ENCODE measurements at places on chromosomes 1 and 21.
A peak's percentile ranks its signal among the peaks of the same experiment; 100 is the strongest.

GRCh38 chr1:167803358-167804207, 81.8 kb downstream of the MPZL1 start:
- peak; percentile 90 for DNase-seq

DNA sequence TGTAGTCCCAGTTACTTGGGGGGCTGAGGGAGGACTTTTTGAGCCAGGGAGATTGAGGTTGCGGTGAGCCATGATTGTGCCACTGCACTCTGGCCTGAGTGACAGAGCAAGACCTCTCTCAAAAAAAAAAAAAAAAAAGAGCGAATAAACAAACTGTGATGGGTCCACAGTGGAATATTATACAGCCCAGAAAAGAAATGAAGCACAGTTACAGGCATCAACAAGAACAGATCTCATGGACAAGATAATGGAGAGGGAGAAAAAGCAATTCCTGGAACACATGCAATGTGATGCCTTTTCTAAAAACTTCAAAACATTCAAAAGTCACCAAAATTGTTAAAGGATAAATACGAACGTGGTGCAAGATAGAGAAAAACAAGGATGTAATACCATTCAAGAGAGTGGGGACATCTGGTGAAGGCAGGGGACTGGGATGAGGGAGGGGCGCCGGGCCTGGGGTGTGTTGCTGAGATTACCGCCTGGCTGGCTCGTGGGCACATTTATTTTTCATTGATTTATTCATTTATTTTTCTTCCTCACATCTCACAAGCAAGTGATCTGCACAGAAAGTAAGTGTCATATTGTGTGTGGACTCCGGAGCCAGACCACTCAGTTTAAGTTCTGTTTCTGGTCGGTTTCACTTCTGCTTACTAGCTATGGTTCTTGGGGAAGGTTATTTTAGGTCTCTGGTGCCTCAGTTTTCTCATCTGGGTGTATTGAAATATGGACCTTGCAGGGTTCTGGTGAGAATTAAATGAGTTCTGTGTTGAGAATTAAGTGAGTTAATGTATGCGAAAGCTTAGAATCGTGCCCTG, 30.1 kb downstream of the ABCG1 start:
- no peak for DNase-seq

DNA sequence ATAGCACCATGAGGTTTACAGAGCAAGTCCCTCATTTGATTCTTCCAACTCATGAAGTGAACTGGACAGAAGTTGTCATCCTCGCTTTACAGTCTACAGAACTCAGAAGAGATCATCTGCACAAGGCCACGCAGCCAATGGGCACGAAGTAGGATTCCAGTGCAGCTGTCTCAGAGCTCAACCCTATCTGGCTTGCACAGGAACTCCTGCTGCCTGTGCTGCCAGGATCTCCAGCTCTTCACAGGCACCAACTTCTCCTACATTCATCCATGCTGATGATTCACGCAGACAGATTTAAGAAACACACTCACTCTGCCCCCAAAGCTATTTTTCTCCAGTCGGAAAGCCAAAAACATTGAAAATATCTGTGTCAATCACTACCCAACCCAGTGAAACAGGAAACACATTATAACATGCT, 157.0 kb downstream of the RERE start:
- DNase-seq: no peak

DNA sequence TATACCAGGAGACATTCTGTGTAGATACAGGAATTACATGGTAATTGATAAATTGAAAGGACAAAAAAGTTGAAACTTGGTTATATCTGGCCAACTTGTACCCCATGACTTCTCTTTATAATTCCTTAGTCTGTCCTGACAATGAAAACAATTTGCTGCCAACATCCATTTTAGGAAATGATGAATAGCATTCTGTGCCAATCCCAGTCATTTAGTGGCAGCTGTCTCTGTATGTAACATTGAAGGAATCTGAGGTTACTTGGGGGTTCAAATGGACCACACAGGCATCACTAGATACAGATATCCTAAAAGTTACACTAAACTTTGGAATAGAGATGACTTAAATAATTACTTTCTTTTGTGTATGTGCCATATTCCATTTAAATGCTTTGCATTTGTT, 38.2 kb downstream of the DHX9 start:
- DNase-seq: no peak

DNA sequence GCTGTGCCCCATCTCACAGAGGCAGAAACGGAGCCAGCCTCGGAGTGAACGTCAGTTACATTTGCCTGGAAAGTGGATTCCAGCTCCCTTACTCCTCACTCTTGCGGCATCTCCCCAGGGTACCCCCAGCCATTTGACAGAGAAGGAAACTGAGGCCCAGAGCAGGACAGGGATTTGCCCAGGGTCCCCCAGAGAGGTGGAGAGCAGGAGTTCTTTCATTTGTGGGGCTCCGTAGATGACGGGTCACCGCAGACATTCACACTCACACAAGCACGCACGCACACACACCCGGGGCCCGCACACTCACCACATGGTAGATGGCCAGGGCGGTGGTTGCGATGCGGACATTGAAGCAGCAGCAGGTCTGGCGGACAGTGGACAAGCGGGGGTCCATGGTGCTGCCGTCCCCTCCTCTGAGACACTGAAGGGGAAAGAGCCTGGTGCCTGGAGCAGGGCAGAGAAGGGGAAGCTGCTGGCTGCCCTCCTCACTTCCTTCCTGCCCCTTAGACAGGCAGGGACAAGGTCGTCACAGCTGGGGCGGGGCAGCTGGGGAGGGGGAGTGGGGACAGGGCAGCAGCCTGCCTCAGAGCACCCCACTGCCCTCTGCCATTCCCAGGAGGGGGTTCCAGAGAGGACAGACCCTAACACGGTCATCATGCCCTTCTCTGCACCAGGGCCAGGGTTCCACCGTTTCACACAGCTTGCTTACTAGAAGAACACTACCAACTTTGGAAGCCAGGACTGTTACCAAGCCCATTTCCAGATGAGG, at the start of gene LAPTM5:
LAPTM5 (minus strand) TSS at position 423 of the 769 bp plus-strand sequence; CDS start at position 394, 29 bp downstream.
- no peak for DNase-seq

GRCh38 chr1:1359664-1360468, 1.5 kb upstream of the MXRA8 start:
- no peak for DNase-seq

Data from stimulated activated CD4-positive, alpha-beta T cell treated with anti-CD3 and anti-CD28 coated beads, TNF-alpha, amount 100 ng/mL, for 48 hours (primary cell).